Activated naive CD8-positive, alpha-beta T cell treated with anti-CD3 and anti-CD28 coated beads, Interleukin-2, amount 50 U/mL, for 16 hours (primary cell): ENCODE measurements at places on chromosomes 4 and X.

GRCh38 chrX:27254656-27255055, 208.5 kb downstream of the PPP4R3C start:
- DNase-seq: no peak

DNA sequence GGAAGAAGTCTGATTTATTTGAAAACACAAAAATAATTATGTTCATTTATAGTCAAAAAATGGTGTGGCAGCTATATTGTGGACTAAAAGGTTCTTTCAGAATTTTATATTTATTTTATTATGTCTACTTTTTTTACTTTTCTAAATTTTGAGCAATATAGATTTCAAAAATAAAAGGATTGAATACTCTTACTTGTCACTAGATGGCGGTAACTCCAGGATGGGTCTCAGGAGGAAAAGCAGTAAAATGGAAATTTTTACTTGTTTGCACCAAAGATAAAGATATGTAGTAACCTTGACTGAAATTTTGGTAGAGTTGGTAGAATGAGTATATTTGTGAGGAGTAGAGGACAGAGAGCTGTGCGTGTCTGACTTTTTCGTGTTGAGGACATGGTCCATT, 14.5 kb upstream of the DACH2 start:
- no peak for DNase-seq

DNA sequence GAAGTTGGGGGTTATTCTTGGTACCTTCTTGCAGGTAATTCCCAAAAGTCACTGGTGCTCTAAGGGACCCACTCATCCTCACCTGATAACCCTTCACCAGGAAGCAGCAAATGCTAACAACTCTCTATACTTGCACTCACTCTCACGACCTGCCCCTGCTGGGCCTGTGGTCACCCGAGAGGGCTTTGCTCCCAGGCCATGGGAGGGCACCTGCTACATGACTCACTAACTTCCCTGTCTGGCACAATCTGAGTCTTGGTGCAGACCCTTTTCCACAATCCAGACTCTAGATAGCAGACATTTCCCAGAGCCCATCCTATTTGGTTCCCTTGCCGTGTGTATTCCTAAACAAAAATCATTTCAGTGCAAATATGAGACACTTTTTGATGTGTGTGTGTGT, 403.8 kb upstream of the FAT1 start:
- no peak for DNase-seq

DNA sequence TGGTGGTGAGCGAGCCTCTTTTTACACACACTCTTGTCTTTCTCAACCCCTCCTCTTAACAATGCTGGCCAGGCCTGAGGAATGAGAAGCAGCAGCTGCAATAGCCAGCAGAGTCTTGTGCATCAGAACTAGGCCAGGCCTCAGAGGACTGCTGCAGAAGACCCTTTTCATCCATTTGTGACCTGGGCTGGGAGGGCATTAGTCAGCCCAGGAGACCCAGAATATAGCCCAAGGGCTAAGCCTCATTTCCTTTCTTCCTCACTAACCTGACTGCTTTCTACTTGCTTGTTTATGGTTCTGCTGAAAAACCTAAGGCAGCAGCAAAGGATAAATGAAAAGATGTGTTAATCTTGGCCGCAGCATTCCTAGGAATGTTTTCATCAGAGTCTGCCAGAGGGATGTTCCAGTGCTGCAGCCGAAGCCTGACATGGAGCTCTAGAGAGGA, 254.7 kb upstream of the AR start:
- no peak for DNase-seq

GRCh38 chr4:27692868-27693634, 832.4 kb downstream of the STIM2 start:
- DNase-seq: no peak

DNA sequence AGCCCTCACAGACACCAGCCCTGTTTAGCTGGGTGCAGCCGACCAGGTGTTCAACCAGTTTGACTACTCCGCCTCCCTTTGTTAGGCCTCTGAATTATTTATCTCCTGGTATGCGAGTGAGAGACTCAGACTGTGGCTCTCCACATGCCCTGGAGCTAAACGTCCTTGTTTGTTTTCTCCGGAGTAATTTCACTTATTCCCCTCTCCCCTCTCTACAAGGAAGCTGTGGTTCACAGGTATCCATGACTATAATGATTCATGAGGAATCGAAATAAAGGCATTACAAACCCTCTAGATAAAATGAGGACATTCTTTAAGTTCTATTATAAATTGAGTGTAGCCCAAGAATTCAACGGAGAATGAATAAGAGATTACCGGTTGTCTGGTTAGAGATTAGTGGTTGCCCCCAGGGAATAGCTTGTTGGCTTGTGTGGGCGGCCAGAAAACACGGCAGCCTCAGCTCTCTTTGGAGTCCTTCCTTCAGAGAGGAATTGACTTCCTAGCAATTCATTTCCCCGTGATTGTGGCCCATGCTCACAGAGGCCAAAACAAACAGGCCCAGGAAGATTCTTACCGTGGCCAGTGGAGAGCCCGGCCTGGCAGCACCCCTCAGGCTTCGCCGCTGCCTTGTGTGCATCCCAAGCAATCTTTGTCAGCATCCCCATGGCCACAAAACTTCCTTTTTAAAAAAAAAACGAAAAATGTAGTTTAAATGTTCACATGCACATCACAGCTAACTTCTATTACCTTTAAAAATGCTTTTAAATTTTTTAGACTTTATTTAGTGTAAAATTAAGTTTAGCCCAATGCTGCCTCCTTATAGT, 60.2 kb upstream of the CBR4 start:
- no peak for DNase-seq

GRCh38 chr4:52250154-52250553, 199.1 kb downstream of the SPATA18 start:
- DNase-seq: no peak

- no peak for DNase-seq
Observed at GRCh38 chr4:84925558-84925957, 40.9 kb downstream of the WDFY3 start.

DNA sequence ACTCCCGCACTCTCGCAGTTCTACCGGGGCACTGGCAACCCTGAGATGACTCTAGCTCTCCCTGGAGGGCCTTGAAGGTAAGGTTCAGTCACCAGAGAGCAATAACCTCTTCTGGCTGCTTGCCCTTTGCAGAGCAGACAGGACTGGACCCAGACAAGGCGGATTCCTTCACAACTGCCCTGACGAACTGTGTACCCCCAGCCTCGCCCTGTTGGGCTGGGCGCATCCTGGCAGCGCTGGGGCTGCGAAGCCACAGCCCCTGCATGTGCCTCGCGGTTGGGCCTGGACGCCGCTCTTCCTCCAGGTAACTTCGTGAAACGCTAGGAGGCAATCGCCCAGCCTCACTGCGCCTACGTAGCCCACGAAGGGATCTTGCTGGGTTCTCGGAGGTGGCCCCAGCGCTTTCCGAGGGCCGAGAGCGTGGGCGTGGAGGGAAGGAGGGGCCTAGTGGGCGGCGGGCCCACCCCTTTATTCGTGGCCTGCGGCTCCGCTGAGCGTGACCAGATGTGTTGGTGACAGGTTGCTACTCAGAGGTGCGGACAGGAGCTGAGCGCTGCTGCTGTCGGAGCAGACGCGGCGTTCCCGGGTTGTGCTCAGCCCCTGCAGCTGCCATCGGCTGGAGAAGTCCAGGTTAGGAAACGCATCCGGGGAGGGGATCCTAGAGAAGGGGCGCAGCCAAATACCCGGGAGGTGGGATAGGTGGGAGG, 1.9 kb upstream of the MAMLD1 start:
- DNase-seq: no peak

DNA sequence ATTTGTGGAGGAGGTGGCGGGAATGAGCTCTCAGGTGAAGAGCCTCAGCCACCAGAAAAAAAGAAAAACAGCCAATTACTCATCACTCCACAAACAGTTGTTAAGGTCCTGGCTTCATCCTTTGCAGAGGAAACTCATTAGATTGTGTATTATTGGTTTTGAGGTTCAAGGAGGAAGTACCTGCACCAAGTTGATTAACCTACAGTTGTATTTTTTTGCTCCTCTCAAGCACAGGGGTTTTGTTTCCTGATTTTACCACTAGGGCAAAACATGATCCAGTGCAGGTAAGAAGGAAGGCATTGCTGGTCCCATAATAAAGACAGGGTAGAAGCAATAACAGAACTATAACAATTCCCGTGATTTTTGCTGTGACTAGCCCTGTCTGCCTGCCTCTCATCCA, 84.0 kb upstream of the QRFPR start:
- no peak for DNase-seq

DNA sequence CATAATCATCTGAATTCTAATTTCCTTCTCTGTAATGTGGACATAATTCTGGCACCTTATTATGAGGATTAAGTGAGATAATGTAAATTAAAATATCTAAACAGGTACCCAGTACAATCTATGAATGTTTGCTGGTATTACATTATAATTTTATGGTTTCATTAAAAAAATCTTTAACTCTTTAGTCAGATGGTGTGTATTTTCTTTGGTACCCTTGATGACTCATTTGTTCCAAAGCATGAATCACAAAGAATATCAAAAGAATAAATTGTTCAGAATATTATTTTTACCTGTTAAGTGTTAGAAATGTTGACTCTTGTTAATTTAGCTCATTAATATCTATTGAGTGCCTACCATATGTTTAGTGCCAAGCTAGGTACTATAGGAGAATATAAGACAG, 74.3 kb downstream of the SNX25 start:
- no peak for DNase-seq

DNA sequence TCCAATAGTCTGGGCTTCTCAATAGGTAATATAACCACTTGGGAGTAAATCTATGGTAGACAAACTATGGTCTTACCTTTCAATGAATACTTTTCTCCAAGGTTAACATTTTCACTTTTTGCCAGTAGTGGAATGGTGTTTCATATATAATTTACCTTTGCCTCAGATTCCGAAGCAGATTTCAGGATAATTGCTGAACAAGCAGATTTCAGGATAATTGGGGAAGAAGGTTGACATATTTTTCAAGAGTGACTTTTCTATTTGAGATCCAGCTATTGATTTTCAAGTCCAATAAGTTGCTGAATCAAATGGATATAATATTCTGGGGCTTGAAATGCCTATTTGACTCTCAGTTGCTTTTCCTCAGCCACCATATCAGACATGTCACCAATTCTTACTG, 63.6 kb downstream of the SYTL5 start:
- no peak for DNase-seq

DNA sequence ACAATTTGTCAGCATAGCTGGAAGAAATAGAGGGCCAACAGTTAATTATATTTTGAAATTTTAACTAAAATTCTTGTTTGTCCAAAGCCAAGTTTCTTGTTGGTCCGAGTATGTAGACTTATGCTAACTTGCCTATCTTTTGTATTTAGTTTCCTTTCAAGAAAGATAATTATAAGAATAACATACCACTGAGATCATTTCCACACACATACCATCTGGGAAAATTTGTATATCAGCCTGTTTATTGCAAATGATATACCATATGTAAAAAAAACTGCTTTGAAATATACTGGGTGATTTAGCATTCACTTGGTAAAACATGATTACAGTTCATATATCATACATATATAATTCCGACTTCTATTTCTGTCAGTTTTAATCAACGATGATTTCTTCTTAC, 84.7 kb upstream of the ANKRD50 start:
- DNase-seq: no peak

DNA sequence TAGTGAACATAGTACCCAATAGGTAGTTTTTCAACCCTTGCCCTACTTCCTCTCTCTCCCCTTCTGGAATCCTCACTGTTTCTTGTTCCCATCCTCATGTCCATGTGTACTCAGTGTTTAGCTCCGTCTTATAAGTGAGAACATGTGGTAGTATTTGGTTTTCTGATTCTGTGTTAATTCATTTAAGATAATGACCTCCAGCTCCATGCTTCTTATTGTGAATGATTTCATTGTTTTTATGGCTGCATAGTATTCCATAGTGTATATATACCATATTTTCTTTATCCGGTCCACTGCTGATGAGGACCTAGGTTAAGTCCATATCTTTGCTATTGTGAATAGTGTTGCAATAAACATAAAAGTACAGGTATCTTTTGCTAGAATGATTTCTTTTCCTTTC, 31.0 kb downstream of the IRF2 start:
- DNase-seq: no peak

DNA sequence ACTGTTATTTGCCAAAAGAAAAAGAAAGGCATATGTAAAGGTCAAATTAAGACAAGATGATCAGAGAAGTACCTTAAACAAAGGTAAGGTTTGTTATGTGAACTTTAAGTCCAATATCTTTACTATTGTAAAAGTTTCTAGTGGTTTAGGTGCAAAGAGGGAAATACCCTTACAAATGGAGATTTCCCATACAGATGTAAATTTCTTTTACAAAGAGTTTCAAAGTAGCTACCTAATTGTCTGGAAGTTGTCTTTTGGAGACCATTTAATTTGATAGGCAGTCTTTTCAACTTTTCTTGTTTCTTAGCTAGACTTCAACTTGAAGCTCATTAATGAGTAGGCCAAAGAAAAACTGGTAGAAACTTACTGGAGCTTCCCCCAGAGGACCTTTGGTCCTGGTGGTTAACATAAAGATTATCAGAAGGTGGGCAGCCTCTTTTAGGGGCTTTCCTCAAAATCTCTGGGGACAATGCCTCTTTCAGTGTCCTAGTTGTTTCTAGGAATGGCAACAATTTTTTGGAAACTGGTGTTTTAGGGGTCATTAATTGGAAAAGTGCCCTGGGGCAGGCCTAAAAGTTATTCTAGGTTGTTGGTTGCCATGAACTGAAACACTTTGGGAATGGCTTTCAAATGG, 297.3 kb downstream of the GUCY2F start:
- DNase-seq: no peak

- DNase-seq: no peak
Observed at GRCh38 chr4:147530723-147531122, 49.8 kb downstream of the EDNRA start.

- no peak for DNase-seq
Observed at GRCh38 chrX:8721536-8721935, 10.4 kb downstream of the ANOS1 start.

DNA sequence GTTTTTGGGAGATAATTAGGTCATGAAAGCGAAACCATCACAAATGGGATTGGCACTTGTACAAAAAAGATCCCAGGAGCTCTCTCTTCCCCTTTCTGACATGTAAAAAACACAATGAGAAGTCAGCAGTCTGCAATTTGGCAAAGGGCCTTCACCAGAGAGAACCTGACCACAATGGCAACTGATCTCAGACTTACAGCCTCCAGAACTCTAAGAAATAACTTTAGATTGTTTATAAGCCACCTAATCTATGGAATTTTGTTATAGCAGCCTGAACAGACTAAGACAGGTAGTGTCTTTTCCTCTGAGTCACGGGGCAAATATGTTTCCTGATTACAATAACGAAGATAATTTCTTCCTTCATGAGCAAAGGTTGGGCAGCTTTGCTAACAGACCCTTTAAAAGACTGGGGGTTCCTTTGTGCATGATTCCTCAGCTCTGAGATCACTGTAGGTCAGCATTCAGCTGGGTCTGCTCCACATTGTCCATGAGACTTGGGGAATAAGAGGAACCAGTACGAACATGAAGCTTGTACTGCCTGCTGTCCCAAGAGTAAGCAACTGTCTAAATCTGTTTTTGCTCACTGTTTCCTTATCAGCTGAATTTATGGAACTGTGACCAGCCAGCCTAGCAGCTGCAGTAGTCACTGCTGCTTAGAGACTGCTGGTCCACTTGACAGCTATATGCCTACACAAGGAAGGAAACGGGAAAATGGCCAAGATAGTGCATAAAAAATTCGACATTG, 191.6 kb downstream of the ANAPC10 start:
- no peak for DNase-seq

- DNase-seq: no peak
Observed at GRCh38 chr4:70994069-70994366, 569 bp downstream of the DCK start.
